NCI-H524 treated with DMSO at 0.1 percent for 48 hours (cell line): ENCODE measurements at places on chromosomes 6 and 20.

GRCh38 chr6:63597141-63598048 lies 25.1 kb downstream of the LOC128125822 start:
- DNase-seq, result no peak

DNA sequence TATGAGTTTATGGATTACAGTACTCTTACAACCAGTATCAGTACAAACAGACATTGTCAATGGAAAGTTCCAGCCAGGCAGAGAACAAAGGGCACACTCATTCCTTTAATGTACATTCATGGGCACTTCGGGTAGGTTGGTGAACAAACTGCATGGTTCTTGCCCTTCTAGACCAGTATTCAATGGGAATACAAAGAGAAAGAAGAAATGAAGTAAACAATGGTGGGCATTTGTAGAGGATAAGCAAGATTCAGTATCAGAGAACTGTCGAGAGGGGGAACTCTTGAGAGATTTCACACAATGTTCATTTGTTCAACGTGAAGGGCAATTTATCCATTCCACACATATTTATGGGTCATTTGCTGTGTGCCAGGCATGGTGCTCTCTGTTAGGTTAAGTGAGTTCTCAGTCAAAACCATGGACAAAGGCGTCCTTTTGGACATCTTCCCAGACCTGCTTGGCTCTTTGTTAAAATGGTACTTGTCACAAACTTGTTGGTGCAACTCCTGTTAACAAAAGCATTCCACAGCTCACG lies 714.8 kb downstream of the DHX35 start:
- DNase-seq, result no peak

- DNase-seq, result no peak
Observed at GRCh38 chr6:52283111-52283510, 1.4 kb downstream of the MCM3 start.

- DNase-seq, result no peak
Observed at GRCh38 chr6:130252527-130253237, 29.9 kb upstream of the SAMD3 start.

DNA sequence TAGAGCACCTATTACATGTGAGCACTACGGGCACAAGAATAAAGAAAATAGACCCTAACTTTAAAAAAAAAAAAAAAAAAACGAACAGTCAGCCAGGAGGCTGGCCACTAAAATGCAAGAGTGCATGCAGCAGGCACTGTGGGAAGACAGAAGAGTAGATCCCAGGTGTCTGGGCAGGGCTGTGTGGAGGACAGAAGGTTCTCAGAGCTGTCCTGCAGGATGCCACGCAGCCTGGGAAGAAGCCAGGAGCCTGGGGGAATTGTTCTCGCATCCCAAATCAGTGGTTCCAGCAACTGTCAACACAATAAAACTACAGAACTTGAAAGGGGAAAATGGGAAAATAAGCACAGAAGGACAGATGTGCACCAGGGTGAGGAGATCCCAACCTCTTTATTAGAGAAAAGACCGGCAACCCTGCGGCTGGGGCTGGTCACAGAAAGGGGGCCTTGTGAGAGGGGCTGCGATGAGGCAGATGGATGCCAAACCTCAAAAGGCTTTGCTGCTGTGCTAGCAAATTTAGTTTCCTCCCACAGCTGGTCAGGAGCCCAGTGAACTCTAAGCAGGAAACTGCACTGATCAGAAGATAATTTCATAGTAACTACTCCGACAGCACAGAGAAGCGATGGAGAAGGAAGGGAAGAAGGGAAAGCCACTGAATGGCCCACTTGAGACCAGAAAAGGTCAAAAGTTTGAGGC lies 30.9 kb downstream of the MAP3K5 start:
- DNase-seq, result no peak

- DNase-seq, result no peak
Observed at GRCh38 chr6:434051-434705, 42.6 kb downstream of the IRF4 start.

DNA sequence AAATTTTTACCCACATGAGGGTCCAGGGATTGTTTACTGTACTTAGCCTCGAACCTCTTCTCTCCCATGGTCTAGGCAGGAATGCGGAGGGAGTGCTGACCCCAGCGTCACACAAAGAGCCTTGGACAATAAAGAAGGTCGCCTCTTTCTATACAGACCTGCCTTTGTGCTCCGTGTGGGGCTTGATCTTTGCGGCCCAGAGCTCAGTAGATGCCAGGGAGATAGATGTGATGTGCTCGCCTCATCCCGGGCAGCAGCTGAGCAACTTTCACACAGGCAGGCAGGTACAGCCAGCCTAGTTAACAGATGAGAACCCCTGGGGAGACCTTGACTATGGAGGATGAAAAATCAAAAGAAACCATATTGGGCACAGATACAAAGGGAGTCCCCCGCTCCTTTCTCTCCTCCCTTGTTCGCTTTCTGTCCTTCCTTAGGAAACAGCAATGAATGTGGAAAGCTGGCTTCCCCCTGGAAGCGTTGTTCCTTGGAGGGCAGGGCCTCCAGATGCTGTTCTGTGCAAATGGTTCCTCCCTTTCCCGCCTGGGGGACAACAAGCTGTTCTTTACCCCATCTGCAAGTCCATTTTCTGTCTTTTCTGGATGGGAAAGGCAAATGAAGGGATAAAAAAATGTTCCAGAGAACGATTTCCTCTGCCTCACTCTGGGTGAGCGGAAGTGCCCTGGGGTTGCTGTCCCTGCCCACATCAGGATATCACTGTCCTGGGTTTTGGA lies 128.3 kb downstream of the OLIG3 start:
- no peak for DNase-seq

GRCh38 chr6:20589266-20589665 lies 55.0 kb downstream of the CDKAL1 start:
- DNase-seq, result no peak

DNA sequence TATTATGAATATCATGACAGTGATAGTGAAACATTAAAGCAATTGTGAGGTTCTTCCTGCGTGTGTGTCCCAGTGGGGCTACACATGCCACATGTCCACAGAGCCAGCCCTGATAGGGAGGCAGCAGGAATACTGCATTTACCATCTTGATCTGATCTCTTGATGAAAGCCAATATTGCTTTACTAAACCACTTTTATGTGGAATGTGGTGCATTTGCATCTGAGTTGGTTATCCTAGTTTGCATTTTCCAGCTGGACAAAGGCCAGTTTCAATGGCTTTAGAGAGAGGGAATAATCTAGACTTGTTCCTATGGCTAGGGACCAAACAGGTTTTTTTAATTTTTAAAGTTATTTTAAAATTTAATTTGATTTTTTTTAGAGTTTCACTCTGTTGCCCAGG lies 216.3 kb upstream of the FERMT1 start:
- DNase-seq, result no peak

GRCh38 chr20:59004493-59004762 lies 2.6 kb downstream of the CTSZ start:
- DNase-seq, result no peak

DNA sequence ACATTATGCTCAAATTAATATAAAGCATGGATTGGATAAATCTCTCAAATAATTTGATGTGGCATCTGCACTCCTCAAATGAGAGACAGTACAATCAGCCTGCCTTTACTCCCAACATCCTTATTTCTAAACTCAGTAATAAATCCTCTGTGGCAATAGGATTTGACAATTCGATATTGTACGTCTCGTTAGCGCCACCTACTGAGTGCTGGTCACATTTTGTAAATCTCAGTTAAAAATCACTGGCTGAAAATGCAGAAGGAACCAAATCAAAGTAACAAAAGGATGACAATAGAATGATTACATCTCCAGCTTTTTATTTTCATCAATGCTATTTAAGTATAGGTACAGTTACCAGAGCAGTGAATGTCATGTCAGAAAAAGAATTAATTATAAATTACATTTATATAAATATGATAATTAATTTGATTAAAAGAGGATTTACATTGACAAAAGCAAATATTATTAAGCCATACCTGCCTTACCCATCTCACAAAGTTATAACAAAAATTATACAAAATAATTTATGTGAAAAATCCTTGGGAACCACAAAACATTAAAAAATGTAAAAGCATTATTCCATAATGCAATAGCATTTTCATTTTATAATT lies 20.2 kb upstream of the GJE1 start:
- no peak for DNase-seq

GRCh38 chr20:36792422-36792821 lies 18.9 kb upstream of the DSN1 start:
- no peak for DNase-seq

DNA sequence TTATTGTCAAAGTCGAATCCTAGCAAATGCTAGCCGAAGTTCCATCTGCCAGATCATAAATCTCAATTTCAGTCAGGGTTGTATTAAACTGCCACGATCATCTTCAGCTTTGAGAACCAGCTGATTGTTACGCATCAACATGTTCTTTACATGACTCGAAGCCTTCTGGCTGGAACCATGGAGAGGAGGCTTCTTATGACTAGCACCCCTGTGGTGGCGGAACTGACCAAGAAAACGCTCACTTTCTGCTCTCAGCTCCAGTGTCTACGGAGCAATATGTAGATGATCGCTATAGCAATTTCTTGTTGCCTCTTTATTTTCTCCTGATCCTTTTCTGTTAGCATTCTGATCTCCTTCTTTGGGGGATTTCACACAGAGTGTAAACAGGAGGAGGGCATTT lies 479.4 kb upstream of the SLC35B3 start:
- no peak for DNase-seq

DNA sequence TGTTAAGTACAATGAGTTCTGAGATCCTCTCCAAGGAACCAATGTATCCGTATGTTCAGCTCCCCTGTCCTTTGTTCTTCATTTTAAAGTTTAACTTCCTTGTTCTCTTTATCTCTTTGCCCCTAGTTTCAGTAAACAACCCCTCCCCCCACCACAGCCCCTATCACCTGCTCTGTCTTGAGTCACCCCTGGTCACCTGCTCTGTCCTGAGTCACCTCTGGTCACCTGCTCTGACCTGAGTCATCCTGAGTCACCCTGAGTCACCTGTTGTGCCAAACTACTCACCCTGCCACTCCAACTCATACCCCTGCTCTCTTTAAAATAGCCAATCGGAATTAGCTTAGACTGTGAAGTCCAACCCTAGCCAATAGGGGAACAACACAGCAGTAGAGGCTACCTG lies 288.7 kb upstream of the CDYL start:
- no peak for DNase-seq

DNA sequence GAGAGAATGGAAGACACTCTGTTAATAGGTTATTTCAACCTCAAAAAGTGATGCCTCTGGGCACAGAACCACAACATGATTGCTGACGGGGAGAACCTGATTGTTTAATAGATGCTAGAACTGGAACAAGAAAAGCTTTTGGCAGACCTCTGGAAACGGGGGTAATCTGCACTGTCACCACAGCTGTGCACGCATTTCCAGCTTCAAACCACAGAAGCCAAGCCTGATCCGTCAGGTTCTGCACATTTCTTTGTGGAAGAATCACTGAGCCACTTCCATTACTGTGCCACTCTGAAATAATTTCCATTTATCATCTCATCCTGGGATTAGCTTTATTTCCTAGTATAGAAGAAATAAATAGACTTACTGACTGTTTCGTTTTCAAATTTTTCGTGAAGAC lies 309.3 kb downstream of the FARS2 start:
- DNase-seq, result no peak

- no peak for DNase-seq
Observed at GRCh38 chr6:135428078-135428477, 69.5 kb downstream of the AHI1 start.

DNA sequence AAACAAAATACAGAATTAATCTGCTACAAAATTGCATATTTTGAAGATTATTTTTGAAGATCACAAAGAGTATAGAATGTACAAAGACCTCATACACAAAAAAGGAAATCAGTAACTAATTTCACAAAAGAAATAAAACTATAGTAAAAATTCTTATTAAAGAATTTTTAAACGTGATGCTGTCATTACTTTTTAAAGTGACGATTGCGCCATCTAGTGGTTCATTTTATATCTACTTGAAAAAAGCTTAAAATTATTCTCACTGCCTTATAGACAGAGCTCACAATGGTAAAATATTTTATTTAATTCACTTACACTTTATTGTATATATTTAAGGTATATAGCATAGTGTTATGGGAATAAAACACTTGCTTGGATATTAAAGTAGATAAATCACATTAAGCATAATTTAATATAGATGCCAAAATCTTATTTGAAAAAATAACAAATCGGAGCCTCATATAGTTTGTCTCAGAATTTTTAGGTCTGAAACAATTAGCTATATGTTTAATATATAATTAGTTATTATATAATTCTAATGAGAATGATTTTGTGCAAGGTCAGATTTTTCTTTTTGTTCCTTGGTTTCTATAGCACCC lies 128.8 kb downstream of the PHF3 start:
- DNase-seq, result no peak

DNA sequence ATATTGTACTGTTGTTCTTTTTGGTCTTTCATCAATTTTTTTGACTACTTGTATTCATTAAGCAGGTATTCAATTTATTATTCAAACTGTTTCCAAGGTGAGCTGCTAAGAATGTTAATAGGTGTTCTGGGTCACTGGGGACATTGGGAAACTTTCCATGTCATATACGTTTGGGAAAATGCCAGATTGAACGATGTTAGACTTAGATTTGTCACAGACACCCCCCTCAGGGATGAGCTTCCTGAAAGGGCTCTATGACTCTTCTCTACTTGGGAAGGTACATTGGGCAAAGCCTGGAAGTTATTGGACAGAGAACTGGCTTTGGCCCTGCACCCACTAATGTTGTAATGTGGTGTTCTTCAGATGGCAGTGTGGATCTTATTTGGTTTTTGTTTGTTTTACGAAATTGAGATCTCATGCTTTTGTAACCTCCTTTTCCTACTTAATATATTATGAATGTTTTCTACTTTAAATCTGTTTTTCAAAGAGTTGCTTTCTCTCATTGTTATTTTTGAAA lies 42.1 kb downstream of the PLCB4 start:
- no peak for DNase-seq

- no peak for DNase-seq
Observed at GRCh38 chr6:93376026-93376540, 43.3 kb downstream of the EPHA7 start.

DNA sequence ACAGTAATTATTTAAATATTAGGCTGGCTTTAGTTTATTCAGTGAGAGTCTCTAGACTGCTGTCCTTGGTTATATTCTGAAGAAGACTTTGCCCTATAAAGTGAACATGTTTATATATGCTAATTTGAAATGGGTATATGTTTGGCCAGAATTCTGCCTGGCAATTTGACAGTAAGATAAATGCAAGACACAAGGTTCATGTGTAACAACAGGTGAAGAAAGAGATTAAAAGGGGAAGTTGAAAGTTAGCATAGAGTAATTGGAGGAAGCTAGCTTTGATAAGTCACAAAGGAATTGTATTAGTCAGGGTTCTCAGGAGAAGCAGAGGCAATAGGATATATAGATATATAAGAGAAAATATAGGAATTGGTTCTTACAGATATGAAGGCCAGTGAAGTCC lies 191.4 kb downstream of the CENPW start:
- no peak for DNase-seq

DNA sequence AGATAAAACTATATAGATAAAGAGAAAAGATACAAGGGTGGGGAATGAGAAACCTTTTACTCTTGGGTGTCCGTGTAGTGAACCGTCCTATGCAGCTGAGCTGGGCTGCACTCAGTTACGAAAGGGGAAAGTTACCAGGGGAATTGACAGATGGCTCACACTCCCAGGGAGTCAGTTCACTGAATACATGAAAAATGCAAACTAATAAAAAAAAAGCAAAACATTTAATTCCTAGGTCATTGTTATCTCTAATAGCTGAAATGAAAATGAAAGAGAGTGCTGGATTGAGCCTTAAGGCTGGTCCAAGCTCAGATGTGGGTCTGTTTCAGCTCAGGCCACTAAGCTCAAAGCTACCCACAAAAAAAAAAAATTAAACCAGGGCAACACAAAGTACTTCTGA lies 138.0 kb downstream of the THBS2 start:
- no peak for DNase-seq
